ENCODE measurements at places on chromosomes 3 and 15.

DNA sequence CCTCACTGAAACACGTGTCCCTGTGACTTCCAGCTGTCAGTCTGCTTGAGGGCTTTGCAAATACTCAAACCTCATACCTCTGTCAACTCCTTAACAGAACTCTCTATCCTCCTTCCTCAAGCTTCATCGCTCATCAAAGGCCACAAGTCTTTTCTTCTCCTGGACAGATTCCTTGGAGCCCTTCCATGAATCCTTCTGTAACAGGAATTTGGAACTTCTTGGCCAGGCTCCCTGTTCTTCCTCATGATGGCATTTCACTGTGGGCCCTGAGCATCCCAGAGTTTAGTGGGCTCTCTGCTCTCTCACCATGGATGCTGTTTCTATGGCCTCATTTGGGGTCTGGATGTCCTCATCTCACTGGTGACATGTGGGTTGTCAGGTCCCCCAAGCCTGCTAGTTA lies 105.0 kb upstream of the TLE3 start:
- DNase-seq, result no peak

GRCh38 chr15:67083135-67083762 lies 17.8 kb downstream of the SMAD3 start:
- DNase-seq, result no peak

DNA sequence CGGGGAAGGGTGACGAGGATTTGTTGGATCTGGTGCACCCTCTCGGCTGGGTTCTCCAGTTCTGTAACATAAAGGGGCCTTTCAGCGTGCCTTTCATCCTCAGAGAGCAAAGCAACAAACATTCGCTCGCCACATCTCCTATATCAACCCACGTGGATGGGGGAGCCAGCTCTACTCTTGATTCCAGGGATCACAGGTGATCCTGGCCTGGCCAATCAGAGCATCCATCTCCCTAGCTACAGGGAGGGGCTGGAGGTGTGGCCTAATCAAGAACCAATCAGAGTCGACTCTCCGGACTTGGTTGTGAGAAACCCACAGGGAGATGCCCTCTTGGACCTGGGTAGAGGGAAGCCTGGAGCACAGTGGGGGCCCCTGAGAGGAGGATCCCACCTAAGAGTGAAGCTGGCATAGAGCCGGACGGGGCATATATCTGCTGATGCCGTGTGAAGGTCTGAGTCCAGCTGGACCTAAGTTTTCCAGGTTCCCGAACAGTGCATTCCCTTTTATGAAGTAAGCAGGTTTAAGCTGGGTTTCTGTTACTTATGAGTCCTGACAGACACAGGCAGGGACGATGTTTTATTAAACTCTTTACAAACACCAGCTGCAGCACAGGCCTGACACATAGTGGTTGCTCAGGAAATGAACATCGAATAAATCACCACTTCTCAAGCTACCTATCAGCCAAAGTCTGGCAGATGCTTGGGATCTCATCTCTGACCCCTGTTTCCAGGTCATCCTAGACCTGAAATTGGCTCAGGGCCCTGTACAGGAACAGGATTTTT lies 50.7 kb upstream of the RAD18 start:
- no peak for DNase-seq

GRCh38 chr3:138418601-138419206 lies 15.7 kb upstream of the ESYT3 start:
- DNase-seq, result no peak

DNA sequence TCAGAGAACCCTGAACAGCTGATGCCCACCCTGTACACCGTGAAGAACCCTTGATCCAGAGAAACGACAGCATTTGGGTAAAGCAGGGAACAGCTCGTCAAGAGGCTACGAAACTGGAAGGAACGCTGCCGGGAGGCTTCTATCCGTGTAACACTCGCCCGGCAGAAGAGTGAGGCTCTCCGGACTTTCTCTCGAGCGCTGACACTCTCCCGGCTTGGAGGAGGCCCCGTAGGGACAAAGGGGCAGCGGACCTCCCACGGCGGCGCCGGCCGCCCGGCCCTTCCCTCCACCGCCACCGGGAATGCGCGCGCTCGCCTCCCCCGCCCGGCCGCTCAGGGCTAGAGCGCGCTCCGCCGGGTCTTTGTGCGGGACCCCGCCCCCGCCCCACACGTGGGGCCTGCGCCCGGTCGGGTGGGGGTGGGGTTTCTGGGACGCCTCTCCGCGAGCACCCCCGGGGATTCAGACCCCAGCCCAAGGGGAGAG lies 1.7 kb downstream of the HYAL2 start:
- DNase-seq, result peak; percentile 44

DNA sequence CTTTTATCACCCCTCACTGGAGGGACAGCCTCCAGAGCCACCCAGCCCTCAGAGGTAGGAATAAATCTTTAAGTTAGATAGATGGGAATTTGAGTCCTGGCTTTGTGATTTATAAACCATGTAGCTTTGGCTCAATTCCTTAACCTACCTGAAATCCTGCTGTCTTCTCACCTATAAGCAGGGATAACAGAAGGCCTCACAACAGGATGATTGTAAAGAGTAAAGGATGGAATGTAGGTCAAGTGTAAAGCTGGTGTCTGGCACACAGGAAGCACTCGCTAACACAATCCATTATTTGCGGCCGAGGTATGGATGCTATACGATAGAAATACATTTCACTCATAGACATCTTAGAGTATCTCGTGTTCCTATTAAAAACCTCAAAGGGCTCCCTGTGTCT lies 162.9 kb upstream of the LRTM1 start:
- DNase-seq, result no peak

GRCh38 chr3:53223025-53223424 lies 32.8 kb downstream of the TKT start:
- DNase-seq, result no peak

DNA sequence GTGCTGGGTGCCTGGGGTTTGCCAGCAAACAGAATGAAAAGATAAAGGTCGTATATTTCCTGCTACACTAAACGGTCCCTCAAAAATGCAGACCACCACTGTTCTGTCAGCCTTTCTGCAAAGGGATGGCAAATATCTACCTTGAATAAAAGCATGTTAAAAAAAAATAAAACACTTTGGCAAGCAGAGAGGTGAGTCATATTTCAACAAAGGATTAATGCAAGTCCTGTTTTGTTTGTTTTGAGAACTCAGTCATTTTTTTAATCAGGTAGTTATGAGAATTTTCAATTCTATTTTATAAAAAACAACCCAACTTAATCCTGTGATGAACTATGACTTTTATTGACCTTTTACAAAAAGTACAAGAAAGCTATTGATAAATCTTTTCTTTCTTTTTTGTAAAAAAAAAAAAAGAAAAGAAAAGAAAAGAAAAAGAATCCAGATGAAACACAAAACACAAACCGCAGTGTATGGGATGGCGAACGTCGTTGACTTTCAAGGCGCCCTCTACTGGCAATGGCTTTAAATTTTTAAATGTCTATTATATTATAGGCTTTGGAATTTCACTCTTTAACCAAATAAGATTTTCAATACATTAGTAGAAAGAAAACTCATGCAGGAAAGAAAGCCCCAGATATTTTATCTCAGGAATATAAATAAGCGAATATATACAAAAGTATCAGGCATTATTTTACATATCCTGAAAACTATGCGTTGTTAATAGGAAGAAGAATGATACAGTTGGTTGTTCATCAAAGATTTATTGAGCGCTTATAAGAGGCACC lies 87.8 kb downstream of the NCEH1 start:
- no peak for DNase-seq

GRCh38 chr3:167318996-167319615 lies 61.0 kb downstream of the ZBBX start:
- no peak for DNase-seq

DNA sequence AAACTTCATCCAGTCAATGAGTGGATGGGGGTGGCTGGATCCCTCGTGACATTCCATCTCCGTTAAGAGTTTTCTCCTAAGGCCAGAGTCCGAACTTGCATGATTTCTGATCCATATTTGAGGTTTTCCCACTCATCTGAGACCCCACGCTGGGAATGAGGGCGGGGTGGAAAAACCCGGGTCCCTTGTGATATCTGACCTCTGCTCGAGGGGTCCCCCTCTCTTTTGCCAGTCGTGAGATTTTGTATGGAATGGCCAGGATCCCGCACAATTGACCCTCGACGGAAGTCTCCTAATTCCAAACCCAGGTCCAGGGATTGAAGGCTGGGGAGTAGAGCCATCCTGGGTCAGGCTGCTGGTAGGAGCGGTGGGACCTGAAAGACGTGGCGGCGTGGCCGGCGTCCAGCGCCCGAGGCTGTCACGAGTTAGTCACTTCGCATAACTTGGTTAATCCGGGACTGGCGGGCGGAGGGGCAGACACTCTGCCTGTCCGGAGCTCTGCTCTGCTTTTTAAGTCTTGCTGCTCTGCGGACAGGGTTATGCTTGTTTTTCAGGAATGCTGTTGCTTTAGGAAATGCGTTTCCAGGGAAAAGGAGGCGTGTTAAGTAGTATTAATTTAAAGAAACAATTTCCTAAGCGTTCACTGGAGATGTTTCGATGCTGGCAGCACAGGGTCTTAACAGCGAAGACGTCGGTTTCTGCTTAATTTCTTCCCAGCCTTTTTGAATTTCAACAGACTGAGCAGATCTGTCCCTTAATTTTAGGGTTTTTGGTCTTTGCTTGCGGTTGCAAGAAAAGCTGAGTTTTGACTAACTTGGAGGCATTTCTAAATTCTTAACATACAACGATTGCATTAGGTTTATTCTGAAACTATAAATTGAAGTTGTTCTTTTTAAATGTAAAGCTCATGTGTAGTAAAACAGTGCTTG lies 69.7 kb upstream of the LRRFIP2 start:
- DNase-seq, result peak; percentile 21

- DNase-seq, result no peak
Measured at GRCh38 chr3:124634210-124635168, 95.8 kb upstream of the UMPS start.

DNA sequence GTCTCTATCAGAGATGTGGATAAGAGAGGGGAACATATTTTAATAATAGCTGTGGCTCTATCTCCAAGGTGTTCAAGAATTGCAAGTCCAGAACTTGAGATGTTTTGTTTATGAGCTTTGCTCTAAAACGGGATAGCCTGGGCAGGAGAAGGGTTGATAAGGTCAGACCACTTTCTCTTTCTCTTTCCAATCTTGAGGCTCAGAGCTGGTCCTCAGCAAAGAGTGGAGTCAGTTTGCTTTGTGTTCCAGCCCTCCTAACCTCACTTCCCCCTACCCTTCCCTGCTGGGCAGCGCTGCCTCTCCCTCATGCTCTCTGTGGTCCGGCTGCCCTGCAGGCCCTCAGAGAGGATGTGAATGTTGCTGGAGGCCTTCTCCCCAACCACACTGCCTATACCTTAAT lies 13.8 kb downstream of the KLHL6 start:
- DNase-seq, result no peak

DNA sequence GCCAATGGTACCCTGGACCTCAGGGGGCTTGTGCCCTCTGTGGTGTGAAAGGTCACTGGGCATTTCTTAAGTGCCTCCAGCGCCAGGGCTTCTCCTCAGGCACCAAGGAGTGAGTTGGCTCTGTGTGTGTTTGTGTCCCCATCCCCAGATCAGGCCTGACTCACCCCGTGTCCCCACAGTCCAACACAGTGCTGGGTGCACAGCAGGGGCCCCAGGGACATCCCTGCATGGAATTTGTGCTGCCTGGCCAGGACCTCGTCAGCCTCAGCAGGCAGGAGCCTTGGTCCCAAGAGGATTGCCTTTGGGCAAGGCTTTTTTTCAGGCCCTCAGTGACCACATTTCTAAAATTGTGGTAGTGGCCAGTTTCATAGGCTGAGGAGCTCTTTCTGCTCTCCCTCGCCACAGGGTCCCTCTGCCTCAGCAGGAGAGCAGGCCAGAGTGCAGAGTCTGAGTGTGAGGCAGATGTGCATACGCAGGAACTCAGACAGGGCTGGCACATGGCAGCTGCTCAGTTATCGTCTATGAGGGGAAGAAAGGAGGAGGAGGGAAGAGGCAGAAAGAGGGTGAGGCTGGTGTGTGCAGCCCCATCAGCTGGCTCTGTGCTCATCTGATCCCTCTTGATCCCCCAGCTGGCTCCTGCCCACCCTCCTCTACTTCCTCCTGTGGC lies 215.6 kb downstream of the RPLP1 start:
- DNase-seq, result no peak

DNA sequence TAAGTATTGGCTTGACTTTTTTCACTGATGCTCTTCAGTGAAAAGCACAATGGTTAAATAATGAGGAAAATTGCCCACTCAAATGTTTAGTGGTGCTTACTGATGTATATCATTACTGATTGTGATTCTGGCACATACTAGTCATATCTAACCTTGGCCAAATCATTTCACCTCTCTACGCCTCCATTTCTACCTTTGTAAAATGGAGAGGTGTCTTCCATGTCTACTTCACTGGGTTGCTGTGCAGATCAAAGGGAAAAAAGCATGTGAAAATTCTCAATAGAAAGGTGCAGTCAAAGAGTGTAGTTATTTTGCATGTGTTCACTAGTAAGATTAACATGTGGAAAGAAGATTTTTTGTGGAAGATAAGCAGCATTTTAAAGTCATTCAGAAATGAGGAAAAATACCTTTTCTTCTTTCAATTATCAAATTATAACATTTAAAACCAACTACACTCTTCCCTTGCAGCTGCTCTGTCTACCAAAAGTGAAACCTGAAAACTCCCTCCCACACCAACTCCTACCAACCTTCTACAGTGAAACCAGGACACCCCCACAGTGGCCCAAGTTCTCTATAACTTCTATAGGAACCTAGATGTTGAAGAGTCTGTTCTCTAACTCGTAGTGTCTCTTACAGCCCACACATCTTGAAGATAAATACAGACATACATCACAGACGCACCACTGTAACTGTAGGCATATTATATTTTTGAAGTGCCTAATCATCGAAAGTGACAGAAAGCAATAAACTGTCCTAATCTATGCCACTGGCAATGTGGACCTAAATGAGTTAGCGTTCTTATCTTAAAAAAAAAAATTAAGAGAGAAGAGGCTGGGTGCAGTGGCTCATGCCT lies 1.4 kb downstream of the CD200R1 start:
- no peak for DNase-seq

- no peak for DNase-seq
Measured at GRCh38 chr3:20573175-20573574, 387.2 kb upstream of the SGO1 start.

DNA sequence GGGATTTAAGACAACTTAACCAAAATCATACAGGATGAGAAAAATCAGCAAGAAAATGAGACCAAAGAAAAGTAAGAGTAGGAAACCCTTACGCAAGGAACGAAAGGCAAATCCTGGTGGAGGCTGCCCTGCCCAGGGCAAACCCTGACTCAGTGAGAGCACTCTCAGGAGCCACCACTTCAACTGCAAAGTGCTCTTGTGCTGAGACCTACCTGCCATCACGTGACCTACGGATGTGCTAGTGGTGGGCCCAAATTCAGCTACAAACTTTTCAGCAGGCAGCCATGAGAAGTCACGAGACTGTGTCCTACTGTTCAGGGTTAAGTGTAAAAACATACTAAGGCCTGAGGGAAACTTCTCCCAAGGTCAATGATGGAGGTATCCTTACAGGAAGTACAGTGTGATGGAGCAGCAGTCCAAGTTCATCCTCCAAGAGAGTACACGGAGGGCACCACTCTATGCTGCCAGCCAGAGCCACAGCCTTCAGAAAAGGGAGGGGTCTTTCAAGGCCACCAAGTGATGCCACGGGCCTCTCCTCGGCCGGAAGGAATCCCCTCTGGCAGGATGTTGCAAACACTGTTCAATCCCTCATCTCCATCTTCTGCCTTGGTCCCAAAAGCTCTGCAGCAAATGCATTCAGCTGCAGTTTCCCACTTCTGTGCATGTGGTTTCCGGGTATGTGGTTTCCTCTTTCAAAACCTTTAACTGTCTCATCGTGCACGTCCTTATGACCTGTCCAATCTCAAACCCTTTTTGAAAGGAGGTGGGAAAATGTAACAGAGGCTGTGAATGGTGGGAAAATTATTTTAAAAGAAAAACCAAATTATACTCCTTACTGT lies 9.5 kb downstream of the CHSY1 start:
- no peak for DNase-seq

GRCh38 chr3:138082085-138082991 lies 33.1 kb downstream of the DZIP1L start:
- DNase-seq, result no peak

Data from NCI-H526 treated with DMSO at 0.1 percent for 48 hours (cell line).